Left ventricle myocardium superior (tissue), 1 donor: ENCODE measurements at places on chromosomes 16 and 17. TPM values are rescaled to one million over a fixed set of nuclear protein-coding genes. Genes with fewer than 3 reads are reported as not detected.

GRCh38 chr17:18038149-18038850, 668 bp downstream of the ATPAF2 start:
- no peak for DNase-seq

- no peak for DNase-seq
These were observed 269.5 kb downstream of the MAF start for GRCh38 chr16:79331066-79331465.

DNA sequence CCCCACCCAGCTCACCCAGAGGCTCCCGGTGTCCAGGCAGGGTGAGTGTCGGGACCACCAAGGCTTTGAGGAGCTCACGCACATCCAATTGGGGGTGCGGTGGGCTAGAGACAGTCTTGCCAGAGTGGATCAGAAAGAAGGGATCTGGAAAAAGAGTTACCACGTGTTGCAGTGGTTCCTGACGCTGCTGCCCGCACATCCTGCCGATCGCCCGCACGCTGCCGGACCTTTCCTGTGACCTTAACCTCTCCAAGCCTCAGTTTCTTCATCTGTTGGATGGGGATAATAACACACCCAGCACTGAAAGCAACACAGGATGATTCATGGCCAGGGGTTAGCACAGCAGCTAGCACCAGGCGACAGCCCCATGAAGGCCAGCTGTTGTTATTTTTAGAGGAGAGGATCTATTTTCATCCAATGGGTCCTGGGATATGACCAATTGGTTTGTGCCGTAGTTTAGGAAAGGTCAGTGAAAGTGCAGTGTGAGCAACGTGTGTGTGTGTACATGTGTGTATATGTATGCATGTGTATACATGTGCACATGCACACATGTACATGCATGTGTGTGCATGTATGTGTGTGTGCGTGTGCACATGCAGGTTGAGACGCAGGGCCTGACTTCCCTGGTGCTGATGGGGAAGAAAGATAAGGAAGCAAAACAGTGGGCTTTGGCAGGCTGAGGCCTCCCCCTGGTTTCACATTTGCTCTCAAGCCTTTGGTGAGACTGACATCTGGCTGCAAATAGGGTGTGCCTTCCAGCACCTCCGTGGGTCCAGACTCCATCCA, 2.5 kb downstream of the ITGAX start:
- no peak for DNase-seq

- peak; percentile 88 for DNase-seq
These were observed 338 bp upstream of the RPL19 start for GRCh38 chr17:39199820-39200069.

DNA sequence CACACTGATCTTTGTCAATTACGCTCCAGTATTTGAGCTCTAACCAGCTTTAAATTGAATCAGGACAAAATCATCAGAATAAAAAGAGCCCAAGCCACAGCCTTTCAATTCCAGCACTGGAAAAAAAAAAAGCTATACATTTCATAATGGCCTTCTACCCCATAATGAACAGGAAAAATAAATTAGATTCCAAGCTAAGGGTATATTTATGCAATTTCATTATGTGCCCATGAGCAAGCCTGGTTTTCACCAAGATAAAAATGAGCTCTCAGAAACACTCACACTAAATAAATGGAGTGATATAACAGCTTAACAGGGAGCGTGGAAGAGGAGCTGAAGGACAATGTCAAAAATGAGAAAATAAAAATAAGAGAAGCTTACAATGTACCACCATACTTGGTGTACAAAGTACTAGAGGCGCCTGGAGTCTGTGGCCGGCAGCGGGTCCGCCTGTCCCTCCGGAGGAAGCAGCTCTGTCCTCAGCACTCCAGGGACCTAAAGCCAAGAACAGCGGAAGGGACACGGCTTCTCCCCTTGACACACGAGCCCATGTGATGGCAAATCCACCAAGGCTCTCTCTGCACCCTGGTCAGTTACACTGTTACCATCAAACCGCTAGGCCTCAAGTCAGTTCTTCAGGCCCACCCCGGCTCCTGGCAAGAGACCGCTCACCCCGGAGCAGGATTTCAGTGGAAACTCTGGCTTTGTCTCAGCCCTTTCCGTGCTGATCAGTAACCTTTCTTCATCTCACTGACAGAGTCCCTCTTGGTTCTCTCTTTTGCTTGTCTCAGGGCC, 69.6 kb downstream of the RBFOX3 start:
- DNase-seq: no peak

DNA sequence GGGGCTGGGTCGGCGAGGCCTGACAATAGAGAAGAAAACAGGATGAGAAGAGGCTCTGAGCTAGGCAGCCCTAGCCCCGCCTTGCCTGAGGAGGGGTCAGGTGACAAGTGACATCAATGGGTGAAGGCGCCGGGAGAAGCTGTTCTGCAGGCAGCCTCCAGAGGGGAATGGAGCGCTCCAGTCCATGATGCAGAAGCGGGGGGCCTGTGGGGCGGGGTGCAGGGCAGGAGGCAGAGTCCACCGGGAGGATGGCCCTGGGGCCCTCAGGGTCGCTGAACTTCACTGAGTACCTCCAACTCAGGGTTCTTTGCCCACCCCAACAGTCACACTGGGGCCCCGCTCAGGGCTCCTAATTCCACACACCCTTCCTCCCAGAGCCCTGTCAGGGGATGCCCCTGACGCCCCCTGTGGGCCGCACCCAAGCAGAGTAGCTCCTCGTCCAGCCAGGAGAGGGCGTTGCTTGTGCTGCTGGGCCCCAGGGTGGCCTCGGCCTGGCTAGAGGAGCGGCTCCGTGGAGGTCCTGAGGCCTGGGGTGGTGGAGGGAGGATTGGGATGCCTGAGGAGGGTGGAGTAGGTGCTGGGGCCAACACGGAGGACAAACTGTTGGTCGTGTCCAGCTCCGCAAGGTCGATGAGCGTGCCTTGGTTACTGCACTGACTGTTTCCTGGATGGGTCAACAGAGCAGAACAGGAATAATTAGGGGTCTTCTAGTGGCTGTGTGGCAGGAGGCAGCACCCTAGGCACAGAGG, 20.8 kb downstream of the GGA3 start:
- DNase-seq: peak; percentile 52

GRCh38 chr16:20798364-20798763, 7.9 kb downstream of the ERI2 start:
- no peak for DNase-seq

- DNase-seq: no peak
These were observed 48.4 kb upstream of the ALDH3A1 start for GRCh38 chr17:19796457-19796856.

The DVL2 gene
- 23.5 TPM for total RNA-seq

The LLGL2 gene
- 5.1 TPM for total RNA-seq

The CDH5 gene
- 55.0 TPM for total RNA-seq

The SLC47A2 gene
- not detected for total RNA-seq

The EFCAB5 gene
- total RNA-seq: 0.35 TPM

The PARD6A gene
- 3.7 TPM for total RNA-seq

The SLC22A31 gene
- total RNA-seq: not detected
